ENCODE measurements at places on chromosomes 13 and 19.

- DNase-seq: no peak
Measured at GRCh38 chr19:29779921-29780320, 31.9 kb upstream of the CCNE1 start.

- DNase-seq: no peak
Measured at GRCh38 chr19:46392252-46392801, 21.0 kb downstream of the CCDC8 start.

DNA sequence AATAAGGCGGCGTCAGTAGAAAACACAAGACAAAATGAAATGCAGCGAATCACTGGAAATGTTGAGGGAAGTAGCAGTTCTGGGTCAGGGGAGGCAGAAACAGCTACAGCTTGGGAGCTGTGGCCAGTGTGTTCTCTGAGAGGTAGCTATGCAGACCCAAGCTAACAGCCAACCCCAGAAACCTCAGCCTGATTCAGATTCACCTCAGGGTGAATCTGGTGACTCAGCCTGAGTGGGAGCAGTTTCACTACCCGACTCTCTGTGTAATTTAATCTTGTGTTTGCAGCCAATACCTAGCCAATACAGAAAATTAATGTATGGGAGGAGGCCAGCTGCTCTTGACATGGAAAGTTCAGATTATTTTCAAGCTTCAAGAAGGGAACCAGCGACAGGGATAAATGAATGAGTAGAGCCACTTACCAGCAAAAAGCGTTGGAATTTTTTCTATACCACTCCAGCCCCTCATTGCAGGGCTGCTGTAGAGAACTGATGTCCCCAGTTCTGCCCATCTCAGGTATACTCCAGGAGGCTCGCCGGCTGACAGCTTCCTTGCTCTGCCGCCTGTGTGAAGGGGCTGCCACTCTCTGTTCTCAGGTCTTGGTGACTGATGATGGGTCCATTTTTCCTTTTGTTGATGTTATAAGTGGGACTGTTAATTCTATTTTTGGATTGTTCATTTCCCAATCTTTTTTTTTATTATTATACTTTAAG is 8.9 kb downstream of the IGFL3 start:
- DNase-seq: no peak

- DNase-seq: no peak
Measured at GRCh38 chr13:73215823-73216222, 157.0 kb downstream of the KLF5 start.

DNA sequence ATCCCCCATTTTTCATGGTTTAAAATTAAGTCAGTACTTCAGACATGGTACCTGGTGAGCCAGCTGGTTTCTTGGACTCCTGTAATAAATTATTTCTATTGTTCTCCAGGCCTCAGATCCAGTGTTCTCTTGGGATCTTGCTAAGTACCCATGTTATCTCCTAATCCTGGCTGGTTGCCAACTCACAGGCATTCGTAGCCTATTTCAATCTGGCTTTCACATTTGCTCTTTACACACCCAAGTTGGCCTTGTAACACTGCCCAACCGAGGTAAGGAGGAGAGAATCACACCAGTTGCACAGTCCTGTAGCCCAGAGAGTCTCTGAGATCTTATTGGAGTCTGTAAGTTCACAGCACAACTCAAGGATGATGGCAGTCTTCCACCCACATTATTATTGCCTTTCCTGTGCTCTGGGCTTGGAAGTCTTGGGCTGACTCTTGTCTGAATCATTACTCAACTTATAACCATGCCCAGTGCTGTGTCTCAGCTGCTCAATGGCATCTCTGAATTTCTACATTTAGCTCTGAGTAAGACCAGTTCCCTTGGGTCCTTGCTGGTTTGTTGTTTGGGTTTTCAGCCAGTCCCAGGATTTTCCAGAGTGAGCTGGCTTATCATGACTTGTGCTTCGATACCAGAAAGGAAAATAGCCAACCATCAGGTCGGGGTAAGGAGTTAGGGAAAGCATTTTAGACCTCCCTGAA is 76.6 kb upstream of the KLF12 start:
- DNase-seq: no peak

DNA sequence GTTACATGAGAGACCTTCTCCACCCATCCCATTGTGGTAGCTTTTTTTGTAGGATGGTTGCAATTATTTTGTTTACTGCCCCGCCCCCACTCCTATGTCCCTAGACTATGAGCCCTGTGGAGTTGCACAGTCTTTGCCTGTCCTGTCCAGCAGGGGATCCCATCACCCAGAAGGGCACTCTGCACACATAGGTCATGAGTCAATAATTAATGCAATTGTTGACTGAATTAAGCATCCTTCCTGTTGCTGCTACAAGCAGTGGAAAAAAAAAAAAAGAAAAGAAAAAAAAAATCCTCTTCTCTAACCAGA is 14.2 kb downstream of the C19orf81 start:
- DNase-seq: no peak

DNA sequence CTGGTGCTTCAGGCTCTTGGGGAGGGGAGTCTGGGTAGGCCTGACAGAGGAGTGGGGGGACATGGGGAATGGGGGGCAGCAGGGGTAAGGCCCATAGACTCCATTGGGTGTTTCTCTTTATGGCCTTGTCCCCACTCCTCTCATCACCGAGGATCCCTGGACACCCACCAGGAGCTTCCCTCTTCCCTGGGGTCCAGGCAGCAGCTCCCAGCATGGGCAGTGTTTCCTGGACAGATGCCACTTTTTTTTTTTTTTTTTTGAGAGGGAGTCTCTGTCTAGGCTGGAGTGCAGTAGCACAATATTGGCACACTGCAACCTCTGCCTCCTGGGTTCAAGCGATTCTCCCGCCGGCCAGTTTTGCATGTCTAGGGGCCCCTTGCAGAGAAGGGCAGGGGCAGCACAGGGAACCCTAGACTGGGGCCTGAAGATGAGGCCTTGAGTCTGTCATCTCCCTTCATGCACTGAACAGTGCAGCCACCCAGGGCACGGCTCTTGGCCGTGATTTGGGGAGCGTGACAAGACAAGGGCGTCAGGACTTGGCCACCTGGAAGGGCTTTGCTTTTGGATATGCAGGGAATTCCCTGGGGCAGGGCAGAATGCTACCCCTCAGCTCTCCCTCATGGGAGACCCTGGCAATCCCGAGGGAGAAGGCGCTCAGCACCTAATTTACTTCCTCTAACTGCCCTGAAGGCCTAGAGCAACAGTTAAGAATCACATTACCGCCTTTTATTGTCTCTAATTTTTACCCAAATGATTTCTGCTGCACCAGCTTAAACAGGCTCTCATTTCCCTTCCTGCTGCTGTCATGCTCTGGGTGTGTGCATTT is 213.9 kb upstream of the ZNF536 start:
- no peak for DNase-seq

DNA sequence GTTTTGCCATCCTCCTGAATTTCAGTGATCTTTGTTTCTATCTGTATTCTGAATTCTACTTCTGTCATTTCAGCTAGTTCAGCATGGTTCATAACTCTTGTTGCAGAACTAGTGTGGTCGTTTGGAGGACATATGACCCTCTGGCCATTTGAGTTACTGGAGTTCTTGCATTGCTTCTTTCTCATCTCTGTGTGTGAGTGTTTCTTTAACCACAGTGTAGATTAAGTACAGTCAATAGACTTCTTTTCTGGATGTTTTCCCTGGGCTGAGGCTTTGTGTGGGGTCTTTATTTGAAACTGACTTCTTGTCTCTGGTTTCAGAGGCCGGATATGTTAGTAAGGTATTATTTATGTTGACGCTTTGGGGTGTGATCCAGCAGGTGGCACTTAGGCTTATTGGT is 14.7 kb downstream of the IGFL2 start:
- no peak for DNase-seq

DNA sequence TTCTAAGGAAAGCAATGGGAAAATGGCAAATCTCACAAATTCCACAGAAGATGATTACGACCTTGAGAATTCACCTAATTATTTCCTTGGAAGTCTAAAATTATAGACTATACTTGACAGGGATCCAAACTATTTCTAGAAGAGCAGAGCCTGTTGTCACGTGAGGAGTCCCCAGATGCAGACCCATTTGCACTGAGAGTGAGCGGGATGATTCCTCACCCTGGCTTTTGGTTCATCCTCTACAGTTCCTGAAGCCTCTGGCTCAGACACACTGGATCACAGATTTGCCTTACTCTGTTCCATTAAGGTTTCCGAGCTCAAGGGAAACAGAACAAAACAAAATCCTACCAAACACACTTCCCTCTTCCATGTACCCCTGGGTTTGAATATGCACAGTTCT is 23.0 kb upstream of the CYSLTR2 start:
- DNase-seq: no peak

DNA sequence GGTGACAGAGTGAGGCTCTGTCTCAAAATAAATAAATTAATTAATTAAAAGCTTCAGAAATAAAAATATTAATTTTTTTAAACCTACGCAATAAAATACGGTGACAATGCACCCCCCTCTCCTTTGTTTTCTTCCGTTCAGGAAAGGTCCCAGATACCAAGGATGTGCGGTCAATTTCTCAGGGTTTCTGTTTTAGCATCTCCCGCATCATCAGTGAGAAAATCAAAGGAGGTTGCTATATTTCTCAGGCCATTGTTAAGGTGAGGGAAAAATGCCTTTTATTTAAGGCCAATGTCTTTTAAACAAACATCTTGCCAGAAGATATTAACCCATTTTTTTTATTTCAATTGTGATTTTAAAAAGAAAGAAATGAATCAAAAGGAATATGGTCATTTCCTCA is 111.7 kb downstream of the INSR start:
- no peak for DNase-seq

GRCh38 chr13:73250061-73250460 is 191.3 kb downstream of the KLF5 start:
- no peak for DNase-seq

- no peak for DNase-seq
Measured at GRCh38 chr13:110509971-110510786, 51.3 kb downstream of the RAB20 start.

GRCh38 chr13:103386341-103386740 is 320.1 kb upstream of the SLC10A2 start:
- DNase-seq: no peak

- DNase-seq: no peak
Measured at GRCh38 chr13:53537586-53537985, 509.0 kb downstream of the OLFM4 start.

DNA sequence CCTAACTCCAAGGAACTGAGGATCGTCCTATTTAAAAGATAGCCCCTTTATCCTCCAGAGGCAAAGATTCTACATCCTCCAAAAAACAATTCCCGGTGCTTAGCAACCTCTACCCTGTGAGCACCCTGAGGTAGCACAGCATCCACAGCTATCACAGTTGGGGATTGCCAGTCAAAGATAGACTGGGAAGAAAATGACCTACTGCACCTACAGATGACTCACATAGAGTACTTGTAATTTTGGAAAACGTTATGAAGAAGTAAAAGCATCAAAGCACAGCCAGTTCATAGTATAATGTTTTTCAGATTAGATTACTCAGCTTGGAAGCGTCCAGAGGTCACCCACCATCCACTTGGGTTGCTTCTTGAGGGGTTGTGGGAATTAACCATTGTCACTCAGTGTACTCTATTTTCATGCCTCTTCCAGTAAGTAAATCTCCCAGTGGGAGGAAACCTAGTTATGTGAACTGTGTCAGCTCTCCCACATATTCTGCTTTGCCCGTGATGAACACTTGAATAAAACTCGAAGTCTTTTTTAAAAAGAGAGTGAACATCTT is 8.9 kb upstream of the FAM124A start:
- no peak for DNase-seq

DNA sequence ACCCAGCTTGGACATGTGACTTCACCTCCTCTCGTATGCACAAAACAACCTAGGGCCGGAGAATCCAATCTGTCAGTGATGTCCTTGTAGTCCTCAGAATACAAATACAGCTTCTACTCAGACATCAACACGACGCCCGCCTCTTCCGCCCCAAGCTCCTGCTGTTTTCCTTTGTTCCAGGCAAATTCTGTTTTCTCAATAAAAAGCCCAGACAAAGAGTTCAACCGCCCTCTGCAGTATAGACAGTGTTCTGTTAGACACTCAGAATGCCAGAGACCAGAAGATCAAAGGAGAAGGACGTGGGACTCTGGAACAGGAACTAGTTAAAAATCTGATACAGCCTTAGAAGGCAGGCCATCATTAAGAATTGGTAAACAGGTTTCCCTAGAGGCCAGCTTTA is 42.0 kb upstream of the GGACT start:
- DNase-seq: no peak

DNA sequence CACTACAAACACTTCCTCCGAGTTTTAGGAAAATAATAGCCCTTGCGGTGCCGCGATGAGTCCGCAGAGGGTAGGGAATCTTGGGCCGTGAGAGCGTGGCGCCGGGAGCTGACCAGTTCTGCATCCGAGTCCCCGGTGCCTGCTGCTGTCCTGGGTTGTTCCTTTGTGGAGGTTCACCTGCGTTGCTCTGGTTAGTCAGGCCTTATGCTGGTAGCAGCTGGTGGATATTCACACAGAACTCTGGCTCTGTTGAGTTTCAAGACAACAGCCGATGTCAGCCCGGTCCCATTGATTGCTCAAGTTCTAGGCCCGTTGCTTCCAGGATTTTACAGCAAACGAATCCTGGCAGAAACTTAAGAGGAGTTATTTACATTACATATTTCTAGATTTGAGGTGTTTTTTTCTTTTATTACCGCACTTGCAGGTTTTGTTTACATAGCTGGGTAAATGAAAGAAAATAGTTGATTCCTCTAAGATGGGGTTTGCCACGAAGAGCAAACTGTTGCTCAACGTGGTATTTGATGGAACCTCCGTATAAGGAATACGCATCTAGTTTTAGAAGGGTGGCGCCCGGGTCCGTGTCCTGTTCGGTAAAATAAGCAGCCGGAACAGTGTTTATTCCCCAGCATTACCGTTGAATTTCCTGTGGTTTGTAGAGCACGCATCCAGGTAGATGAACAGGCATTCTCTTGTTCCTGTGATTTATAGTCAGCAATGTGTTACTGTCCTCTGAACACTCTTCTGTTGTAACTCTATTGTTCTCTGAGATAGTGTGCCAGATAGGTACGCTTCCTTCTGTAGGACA is 1.3 kb downstream of the CLDN10 start:
- no peak for DNase-seq

DNA sequence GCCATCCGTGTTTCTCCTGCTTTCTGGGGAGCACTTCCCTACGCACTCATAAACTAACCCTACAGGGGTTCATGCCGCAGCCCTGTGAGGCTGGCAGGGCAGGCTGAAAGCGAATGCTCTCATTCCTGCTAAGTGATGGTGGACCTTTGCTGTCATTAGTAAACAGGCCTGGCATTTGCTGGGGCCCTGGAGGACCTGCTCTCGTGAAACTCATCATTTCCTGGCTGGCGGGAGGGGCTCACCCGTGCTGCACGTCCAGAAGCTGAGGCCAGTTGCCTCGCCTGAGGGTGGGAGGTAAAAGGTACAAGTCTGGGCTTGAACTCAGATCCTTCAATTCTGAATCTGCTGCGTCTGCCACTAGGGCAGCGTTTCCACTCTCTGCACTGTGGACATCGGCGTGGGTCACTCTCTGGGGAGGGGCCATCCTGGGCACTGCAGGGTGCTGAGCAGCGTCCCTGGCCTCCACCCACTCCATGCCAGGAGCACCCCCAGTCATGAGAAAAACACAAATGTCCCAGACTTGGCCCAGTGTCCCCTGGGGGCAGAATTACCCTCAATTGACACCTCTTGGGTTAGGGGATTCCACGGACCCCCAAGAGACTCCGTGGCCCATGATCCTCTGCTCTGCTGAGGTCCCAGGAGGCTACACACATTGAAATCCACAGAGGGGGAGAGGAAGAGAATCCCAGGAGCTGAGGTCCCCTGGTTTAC is 7.0 kb downstream of the MOB3A start:
- DNase-seq: no peak

GRCh38 chr19:5590151-5590864 is 22.6 kb upstream of the TINCR start:
- no peak for DNase-seq
